BJ (cell line): ENCODE measurements at places on chromosomes 3 and 15. TPM values are rescaled to one million over a fixed set of nuclear protein-coding genes. Genes with fewer than 3 reads are reported as not detected.

- no peak for DNase-seq
These were observed 111.0 kb upstream of the STRIT1 start for GRCh38 chr3:155404486-155404885.

DNA sequence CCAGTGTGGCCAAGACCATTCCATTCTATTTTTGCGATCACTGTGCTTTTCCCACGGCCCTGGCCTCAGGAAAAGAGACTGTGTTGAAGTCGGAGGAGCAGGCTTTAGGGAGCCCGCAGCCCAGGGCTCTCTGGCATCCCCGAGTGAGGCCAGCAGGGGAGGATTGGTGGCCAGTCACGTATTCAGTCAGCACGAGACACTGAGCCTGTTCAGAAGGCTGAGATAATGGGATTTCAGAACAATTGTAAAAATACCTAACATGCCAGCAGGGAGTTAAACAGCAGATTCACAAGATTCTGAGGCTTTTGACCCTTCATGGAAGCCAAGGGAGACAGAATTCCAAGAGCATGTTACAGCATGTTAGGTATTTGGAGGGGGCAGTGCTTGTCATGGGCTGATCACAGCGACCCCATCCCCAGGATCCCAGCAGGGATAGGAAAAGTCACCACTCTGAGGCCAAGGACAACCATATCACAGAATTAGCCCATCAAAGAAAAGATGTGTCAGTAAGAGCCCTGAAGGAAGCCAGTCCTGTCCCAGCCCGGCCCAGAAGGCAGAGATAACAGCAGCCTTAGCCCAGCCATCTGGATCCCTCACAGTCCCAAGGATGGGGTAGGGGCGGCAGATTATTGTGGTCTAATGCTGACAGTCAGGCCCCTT is 40.6 kb downstream of the AMOTL2 start:
- DNase-seq: peak; percentile 98

GRCh38 chr15:32723171-32723948 is 5.6 kb downstream of the GREM1 start:
- DNase-seq: no peak

Gene P2RY1
- not detected in 2 replicates for polyA plus RNA-seq

GRCh38 chr15:31236184-31237042 is 90.2 kb upstream of the KLF13 start:
- DNase-seq: peak; percentile 69

GRCh38 chr3:143201870-143202752 is 82.5 kb downstream of the CHST2 start:
- DNase-seq: no peak

Gene BFSP2
- polyA plus RNA-seq: not detected in 2 replicates

DNA sequence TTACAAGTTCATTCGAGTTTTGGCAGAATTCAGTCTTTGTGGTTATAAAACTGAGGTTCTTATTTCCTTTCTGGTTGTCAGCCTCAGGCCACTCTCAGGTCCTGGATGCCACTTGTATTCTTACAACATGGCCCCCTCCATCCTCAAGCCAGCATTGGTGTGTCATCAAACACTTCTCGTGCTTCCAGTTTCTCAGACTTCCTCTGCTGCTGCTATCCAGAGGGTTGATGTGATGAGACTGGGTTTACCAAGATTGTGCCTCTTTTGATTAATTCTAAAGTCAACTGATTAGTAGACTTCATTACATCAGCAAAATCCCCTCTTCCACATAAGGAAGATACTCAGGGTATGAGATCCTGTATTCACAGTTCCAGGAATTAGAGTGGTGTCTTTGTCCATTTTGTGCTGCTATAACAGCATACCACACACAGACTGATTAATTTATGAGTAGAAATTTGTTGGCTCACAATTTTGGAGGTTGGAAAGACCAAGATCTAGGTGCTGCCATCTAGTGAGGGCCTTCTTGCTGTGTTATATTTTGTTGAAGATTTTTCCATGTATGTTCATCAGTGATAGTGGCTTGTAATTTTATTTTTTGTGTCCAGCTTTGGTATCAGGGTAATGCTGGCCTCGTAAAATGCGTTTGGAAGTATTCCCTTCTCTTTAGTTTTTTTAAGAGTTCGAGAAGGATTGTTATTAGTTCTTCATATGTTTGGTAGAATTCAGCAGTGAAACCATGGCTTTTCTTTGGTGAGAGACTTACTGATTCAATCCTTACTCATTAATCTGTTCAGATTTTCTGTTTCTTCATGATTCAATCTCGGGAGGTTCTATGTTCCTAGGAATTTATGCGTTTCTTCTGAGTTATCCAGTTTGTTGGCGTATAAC is 11.1 kb downstream of the LRCH3 start:
- peak; percentile 39 for DNase-seq

DNA sequence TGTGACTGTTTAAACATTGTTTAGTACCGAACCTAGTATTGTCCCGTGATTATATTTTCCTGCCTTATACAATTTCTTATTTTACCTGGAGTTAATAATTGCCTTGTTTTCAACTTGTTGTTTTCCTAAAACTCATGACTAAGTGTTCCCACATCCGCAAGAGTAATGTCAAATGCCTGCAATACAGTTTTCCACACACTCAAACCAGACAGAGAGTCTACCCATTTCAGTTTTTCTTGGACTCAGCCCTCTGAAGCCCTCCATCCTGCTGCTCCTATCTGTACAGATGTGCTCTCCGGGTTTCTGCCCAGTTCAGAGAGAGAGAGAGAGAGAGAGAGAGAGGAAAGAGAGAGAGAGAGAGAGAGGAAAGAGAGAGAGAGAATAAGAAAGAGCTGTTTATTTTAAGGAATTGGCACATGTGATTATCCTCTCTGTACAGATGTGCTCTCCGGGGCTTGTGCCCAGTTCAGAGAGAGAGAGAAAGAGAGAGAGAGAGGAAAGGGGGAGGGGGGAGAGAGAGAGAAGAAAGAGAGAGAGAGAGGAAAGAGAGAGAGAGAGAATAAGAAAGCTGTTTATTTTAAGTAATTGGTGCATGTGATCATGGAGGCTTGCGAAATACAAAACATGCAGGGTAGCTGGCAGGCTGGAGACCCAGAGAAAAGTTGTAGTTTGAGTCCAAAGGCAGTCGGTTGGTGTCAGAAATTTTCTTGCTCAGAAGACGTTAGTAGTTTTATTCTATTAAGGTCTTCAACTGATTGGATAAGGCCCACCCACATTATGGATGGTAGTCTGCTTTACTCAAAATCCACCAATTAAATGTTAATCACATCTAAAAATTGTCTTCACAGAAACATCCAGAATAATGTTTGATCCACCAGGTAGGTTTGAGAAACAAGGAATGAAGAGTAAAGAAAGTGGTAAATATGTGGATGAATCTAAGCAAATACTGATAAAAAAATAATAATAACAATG is 104.1 kb upstream of the GOLGA8J start:
- DNase-seq: no peak

Gene MUC20
- polyA plus RNA-seq: 0.17 and 0.48 TPM in 2 replicates

GRCh38 chr15:41917767-41918430 is 24.0 kb upstream of the SPTBN5 start:
- no peak for DNase-seq

GRCh38 chr3:88010810-88011209 is 48.0 kb downstream of the CGGBP1 start:
- no peak for DNase-seq

Gene TCF12
- polyA plus RNA-seq: 133 and 134 TPM in 2 replicates

Gene GLDN
- 0.21 and 0.37 TPM in 2 replicates for polyA plus RNA-seq

DNA sequence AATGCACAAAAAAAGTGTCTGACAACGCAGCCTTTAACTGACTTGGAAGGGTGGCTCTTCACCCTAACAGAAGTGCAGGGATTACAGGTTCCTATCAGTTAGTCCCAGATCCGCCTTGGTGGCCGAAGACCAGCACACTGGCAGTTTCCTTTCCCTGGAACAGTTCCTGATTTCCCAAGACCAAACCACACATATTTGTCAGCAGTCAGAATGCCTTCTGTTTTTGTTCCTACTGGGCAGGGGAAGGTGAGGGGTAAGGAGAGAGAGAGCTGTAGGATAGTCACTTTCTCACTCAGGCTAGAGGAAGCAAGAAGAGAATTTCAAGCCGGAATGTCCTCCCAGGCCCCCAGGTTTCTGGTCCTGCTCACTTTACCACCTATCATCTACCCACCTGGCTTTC is 9.2 kb downstream of the CXCR6 start:
- DNase-seq: no peak

GRCh38 chr3:173748105-173748504 is 350.6 kb downstream of the NLGN1 start:
- DNase-seq: no peak

DNA sequence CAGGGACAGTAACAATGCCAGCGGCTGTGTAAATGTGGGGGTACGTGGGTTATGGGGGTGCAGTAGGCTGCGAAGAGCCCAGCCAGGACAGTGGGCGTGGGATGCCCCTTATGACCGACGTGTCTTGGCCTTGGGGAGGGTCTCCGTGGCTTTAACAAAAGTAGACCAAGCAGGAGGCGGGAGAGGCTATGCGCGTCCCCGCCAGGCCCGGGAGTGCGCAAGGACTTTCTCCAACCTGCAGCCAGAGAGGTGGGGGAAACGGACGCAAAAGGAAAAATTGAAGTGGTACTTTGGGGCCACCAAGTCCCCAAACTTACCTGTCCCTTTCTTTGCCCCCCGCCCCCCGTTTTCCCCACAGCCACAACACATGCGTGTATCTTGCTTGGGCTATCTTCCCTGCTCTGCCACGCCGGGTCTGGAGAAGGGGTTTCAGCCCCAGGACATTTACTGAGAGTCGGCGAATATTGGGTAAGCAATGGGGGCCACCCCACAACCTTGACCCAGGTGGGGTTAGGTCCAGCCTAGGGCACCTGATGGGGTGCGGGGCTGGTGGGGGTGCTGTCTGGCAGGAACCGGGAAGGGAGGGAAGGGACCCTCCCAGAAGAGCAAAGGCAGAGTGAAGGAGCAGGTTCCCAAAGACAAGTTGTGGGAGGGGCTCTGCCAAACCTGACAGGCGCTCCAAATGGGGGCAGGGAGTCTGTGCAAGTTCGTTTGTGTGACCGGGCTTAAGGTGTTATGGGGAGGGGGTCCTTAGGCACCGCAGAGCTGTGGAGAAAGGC is 652 bp downstream of the ISLR2 start:
- no peak for DNase-seq

- no peak for DNase-seq
These were observed 1.7 kb upstream of the POC1A start for GRCh38 chr3:52155912-52156311.

DNA sequence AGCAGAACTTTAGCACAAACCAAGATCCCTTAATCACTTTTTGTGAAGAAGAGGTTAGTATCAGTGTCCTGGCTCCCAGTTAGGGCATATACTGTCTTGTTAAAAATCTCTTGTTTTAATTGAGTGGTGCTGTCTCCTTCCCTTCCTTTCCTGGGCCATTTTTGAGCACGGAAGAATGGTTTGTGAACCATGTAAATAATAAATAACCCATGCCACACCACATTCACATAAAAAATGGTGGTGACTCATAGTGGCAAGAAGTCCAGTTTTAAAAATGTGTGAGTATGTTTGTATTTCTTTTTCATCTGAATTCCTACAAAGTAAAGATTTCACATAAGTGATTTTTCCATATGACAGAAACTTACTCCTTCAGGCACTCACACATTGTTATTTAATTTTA is 59.1 kb upstream of the SPRED1 start:
- DNase-seq: no peak

Gene PDIA5
- polyA plus RNA-seq: 47.3 and 53.5 TPM in 2 replicates

Gene LINGO1
- polyA plus RNA-seq: not detected in 2 replicates

DNA sequence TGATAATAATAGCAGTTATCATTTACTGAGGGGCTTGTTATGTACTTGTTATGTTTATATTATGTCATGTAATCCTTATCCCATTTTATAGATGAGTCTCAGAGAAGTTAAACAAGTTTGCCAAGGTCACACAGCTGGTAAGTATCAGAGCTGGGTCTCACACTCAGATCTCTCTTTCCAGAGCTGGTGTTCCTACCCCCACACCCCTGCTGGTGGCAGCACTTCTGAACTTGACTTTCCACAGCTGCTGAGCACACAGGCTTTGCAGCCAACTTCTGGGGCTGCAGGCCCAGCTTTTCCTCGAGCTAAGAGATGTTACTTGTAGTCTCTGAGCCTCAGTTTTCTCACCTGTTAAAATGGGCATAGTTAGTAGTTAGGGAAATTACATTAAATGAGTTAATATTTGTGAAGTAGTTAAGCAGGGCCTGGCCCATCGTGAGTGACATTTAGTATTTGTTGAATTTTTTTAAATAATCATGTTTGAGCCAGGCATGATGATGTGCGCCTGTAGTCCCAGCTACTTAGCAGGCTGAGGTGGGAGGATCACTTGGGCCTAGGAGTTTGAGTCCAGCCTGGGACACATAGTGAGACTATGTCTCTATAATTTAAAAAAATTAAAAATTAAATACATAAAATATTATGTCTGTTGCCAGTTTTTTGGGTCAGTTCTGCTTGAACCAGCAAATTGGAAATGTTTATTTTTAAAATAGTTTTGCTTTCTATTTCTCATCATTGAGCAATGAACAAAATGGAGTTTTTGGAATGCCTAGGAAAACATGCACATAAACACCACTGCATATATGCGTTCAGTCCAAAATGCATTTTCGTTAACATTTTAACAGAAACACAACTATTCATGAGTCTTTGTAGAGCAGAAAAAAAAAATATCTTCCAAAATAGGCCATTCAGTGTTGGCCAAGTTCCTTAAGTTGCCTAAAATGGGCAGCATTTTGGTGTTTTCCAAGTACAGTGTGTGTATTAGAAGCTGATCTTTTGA is 87.3 kb downstream of the SMAD6 start:
- no peak for DNase-seq

DNA sequence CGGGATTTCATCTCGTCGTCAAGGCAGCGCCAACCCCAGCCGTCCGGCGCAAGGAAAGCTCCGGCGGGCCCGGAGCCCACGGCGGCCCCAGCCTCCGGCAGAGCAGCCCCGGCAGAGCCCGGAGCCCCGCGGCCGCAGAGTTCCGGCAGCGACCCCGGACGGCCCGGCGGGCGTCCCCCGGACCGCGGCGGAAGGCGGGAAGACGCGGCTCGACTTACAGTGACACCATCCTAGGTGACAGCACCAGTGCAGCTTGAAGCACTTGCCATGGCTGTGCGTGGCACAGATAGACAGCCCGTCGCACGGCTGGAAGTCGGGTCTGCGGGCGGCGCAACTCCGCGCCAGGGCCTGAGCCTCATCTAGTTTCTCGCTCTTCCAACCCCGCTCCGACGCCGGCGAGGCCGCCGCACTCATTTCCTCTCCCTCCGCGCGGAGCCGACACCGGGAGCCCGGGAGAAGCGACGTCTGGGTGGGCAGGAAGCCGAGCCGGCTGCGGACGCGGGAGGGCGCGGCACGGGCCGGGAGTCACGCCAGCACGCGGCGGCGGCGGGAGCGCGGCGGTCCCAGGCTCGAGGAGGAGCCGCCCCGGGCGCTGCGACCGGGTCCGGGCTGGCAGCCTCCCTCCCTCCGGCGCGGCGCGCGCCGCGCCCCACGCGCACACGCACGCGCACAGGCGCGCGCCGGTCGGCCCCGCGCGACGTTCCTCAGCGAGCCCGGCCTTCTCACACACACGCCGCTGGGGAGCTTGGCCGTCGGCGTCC is at the start of gene C3orf70:
Gene C3orf70 (minus strand): TSS at position 651 of the 761 bp plus-strand sequence. CDS start 237 bp downstream, at position 414.
- DNase-seq: peak; percentile 4

GRCh38 chr15:75725006-75725718 is 12.5 kb upstream of the CSPG4 start:
- no peak for DNase-seq

Gene AGBL1
- polyA plus RNA-seq: not detected in 2 replicates

Gene ARHGEF26
- 0.05 and 0.10 TPM in 2 replicates for polyA plus RNA-seq
